ENCODE measurements at places on chromosomes 6 and 20. TPM values are rescaled to one million over a fixed set of nuclear protein-coding genes. Genes with fewer than 3 reads are reported as not detected.

The UNC93A gene
- total RNA-seq, result not detected

The DOK5 gene
- not detected for total RNA-seq

The NR2E1 gene
- total RNA-seq, result not detected

The YIPF3 gene
- total RNA-seq, result 82.9 TPM

The PLTP gene
- 0.19 TPM for total RNA-seq

The DEFB124 gene
- total RNA-seq, result not detected

The PRRT1 gene
- 1.9 TPM for total RNA-seq

The NRSN1 gene
- total RNA-seq, result not detected

The TFAP2C gene
- not detected for total RNA-seq

The RPS6KA2 gene
- total RNA-seq, result 10.6 TPM

The PRSS35 gene
- total RNA-seq, result 0.39 TPM

The RUNX2 gene
- 26.6 TPM for total RNA-seq

The MYLK4 gene
- 0.38 TPM for total RNA-seq

The BPIFB2 gene
- not detected for total RNA-seq

The CAP2 gene
- not detected for total RNA-seq

The HLA-G gene
- total RNA-seq, result 0.52 TPM

The SLC16A10 gene
- total RNA-seq, result 11.2 TPM

The C20orf144 gene
- total RNA-seq, result 0.61 TPM

The TRIM15 gene
- total RNA-seq, result not detected

The FUT9 gene
- not detected for total RNA-seq

The UBD gene
- total RNA-seq, result not detected

The LY6G6D gene
- total RNA-seq, result not detected

The CALHM5 gene
- total RNA-seq, result not detected

The ADAM33 gene
- total RNA-seq, result not detected
